ENCODE measurements at places on chromosomes 1 and 21.
A peak's percentile ranks its signal among the peaks of the same experiment; 100 is the strongest.

DNA sequence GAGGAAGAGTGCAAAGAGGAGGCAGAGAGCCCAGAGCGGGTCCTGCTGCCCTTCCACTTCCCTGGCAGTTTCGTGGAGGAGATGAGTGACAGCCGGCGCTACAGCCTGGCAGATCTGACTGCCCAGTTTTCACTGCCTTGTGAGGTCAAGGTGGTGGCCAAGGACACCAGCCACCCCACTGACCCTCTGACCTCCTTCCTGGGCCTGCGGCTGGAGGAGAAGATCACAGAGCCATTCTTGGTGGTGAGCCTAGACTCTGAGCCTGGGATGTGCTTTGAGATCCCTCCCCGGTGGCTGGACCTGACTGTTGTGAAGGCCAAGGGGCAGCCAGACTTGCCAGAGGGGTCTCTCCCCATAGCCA lies 10.2 kb downstream of the THEMIS2 start:
- DNase-seq: no peak

DNA sequence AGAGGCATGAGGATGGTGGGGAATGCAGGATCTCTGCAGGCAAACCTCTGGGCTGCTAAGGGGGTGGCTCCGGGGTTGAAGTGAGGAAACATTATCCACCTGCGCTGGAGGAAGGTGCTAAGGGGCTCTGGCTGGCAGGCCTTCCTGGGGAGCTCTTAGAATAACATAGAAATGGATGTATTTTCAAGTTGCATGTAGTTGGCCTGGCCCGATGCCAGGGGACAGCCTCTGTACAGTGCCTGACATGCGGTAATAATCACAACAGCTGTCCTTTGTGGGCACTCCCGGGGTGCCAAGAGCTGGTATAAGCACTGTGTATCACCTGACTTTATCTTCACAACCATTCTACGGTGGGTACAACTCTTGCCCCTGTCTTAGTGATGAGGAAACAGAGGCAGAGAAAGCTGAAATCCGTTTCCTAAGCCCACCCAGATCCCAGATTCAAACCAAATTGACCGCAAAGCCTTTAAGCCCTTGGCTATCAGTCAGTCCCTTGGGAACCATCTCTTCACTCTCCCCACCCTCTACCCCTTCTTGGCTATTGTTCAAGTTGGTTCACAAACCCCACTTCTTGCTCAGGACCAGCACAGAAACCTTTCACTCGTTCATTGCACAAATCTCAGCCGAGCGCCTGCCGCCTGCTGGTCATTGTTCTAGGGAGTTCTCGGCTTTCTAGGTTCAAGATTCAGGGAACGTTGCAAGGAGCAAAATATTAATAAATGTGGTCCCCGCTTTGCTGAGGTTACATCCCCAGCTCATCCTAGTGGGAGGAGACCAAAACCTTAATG lies 30.9 kb downstream of the PADI4 start:
- no peak for DNase-seq

GRCh38 chr1:62450301-62450700 lies 13.5 kb downstream of the USP1 start:
- no peak for DNase-seq

DNA sequence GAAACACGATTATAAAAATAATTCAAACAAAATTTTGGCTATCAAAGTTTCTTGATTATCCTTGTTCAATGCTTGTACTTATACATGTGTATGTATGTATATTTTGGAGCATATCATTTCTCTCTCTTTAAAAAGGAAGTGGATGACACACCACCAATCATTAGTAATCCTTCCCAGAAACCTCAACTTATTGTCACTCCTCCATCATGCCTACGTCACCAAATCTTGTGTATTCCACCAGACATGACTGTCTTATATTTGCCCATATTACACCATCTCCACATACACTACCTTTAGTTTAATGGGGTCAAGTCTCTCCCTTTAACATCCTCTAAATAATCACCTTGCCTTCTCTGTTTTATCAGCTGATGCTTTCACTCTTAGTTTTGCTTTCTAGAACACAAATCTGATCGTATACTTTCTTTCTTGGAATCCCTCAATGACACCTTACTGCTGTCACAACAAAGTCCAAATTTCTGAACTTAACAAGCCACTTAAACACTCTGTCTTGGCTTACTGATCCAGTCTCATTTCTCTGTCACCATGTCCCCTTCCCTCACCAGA lies 124.0 kb downstream of the BRINP3 start:
- no peak for DNase-seq

DNA sequence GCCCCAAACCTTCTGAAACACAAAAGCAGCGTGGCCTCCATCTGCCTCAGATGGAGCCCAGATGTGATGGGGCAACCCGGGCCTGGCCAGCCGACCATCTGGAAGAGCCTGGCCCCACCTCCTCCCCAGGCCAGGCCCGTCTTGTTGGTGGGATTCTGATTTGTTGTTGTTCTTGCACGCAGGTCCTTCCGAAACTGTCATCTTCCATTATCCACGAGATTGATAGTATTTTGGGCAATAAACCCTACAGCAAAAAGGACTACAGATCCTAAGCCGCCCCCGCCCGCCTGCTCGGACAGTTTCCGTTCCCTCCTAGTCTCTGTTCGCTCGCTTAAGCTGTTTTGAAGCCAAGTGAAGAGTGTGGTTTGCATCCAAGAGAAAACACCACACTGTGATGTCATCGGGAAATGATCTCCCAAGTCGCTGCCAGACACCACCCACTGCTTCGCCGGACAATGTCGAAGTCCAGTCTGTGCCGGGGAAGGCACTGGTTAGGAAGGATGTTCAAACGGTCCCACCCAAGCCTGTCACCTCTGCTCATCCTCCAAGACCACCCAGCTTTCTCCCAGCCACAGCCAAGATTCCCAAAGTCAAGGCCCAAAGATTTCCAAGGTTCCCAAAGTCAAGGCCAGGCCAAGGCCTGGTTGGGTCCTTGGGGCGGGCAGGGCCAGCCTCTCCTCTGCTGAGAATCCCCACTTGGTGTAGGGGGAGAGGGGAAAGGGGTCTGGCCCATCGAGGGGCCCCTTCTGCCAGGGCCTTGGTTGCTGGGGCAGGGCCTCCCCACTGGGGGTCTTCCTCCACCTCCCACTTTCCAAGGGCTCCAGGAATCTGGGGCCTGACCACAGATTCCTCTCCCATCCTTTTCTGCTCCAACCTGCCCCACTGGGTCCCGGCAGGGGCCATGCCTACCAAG lies 52.9 kb downstream of the KCNAB2 start:
- DNase-seq: no peak

DNA sequence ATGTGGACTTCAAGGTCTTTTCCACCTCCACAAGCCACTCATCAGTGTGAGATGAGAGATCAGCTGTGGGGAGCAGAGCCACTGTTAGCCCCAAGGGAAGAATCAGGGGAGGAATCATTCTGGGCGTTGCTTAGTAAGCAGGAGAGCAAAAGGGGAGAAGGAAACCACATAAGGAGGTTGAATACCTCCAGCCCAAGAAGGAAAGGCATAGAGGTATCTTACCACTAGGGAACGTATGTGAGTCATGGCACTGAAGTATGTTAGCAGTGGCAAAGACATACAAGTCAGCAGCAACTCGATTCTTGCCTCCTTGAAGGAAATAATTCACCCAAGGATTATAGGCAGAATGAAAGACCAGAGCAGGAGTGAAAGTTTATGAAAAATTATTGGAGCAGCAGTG lies 31.6 kb upstream of the SLC5A9 start:
- DNase-seq: no peak

DNA sequence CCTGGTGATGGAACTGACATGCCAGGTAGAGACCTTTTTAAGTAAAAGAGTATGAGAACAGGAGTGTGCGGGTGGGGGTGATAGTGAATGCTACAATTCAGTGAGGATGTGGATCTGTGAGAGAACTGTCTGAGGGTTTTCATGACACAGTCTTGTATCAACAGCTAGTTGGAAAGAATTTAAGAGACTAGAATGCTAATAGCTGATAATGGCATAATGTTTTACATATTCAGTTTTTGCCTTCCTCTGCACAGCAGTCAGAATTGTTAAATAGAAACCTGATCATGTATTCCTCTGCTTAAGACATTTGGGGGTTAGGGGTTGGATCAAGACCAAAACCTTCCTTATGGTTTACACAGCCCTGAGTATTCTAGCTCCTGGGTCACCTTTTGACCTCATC lies 152.8 kb upstream of the ZRANB2 start:
- DNase-seq: no peak

DNA sequence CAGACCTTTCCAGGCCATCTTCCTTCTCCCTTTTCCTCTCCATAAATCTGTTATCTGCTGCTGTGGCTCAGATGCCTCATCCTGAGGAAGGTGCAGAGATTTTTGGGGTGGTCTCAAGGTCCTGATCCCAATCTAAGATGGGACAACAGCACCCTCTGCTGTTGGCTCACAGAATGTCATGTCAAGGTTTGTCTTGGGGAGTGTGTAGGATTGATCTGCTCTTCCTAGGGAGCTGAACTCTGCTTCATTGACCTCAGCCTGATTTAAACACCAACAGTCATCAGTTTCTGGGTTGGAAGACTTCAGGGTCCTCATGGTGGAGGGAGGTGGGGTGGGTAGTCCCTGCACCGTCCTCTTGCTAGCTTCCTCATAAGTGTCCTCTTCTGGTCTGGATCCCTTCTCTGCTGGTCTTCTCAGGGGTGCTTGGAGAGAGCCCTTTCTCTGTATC lies 62.8 kb upstream of the LAX1 start:
- DNase-seq: peak; percentile 55

DNA sequence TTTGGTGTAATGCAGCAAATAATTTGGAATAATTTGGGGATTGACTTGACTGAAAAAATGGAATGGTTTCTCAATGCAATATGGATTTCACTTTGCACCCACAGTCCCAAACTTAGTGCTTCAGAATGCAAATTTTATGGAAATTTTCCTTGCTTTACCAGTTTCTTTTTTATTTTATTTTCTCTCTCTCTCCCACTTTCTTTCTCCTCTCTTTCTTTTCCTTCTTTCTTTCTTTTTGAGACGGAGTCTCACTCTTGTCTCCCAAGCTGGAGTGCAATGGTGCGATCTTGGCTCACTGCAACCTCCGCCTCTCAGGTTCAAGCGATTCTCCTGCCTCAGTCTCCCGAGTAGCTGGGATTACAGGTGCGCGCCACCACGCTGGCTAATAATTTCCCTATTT lies 110.3 kb downstream of the KCNN3 start:
- no peak for DNase-seq

- no peak for DNase-seq
Observed at GRCh38 chr1:31792541-31792940, 23.3 kb downstream of the SPOCD1 start.

GRCh38 chr1:113226148-113226547 lies 153.2 kb downstream of the LRIG2 start:
- peak; percentile 44 for DNase-seq

GRCh38 chr1:219518168-219518906 lies 94.6 kb downstream of the ZC3H11B start:
- no peak for DNase-seq

DNA sequence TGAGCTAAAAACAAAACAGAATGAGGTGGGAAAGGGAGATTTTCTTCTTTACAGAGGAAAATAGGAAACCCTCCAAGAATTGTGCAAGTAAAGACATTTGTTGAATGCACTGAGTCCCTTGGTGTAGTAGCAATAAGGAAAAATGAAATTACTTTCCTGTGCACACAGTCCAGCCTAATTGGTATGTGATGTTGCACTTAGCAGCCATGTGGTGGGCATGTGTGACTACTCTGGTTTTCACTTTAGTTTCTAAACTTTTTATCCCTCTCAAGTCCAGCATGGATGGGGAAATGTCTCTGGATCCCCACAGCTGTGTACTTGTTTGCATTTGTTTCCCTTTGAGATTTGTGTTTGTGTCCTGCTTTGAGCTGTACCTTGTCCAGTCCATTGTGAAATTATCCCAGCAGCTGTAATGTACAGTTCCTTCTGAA lies 7.1 kb upstream of the AGO3 start:
- no peak for DNase-seq

DNA sequence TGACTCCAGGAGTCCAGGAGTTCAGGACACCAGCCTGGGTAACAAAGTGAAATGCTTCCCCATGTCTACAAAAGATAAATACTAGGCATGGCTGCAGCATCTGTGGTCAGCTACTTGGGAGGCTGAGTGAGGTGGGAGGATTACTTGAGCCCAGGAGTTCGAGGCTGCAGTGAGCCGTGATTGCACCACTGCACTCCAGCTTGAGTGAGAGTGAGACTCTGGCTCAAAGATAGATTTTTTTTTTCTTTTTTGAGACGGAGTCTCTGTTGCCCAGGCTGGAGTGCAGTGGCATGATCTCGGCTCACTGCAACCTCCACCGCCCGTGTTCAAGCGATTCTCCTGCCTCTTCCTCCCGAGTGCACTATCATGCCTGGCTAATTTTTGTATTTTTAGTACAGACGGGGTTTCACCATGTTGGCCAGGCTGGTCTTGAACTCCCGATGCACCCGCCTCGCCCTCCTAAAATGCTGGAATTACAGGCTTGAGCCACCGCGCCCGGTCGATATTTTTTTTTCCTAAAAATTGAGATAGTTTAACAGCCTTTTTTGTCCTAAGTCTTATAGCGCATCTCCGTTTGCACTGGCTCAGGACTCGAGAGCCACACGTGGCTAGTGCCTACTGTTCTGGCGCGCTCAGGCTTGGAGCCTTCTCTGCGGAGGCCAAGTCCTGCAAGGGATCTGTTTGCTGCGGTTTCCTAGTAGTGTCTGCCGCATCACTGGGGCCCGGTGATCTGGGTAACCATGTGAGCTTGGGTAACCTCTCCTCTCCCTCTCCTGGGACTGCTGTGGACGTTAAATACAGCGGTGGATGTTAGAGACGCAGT lies 1.0 kb upstream of the MFN2 start:
- no peak for DNase-seq

GRCh38 chr1:6651909-6652308 lies 27.2 kb downstream of the THAP3 start:
- no peak for DNase-seq

DNA sequence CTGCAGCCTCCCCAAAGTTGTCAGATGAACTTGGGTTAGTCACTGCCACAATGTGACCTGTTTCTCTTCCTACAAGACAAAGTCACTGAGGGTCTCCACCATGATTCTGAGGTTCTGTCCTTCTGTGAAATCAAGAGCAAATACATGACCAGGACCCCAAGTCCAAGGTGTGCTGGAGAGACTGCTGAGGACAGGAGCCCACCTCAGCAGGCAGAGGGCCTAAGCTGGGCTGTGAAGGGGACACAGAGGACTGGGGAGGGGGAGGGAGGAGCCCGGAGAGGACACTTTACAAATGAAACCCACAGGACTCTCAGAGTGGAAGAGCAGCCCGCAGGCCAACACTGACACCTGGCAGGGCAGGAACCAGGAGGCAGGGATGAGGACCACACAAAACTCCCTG lies 3.3 kb downstream of the PGLYRP3 start:
- DNase-seq: no peak

- peak; percentile 70 for DNase-seq
Observed at GRCh38 chr1:154419620-154420571, 14.8 kb downstream of the IL6R start.

DNA sequence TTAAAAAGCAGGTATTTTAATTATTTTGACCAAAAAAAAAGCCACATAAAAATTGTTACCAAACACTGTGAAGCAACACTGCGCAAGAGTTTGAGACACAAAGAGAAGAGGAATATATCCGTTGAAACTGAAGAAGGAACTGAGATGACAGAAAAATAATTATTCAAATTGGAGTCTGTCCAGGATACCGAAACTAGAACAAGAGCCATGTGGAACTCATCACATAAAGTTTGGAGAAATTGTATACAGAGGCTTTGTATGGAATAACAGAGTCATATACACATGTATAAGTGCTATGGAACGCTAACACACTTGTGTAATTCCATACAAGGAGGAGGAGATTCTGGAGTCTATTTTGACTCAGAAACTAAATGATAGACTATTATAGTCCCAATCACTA lies 675.1 kb upstream of the ADGRL2 start:
- no peak for DNase-seq

Data from GM13976 (cell line).